ENCODE measurements at places on chromosomes 2 and 18.

DNA sequence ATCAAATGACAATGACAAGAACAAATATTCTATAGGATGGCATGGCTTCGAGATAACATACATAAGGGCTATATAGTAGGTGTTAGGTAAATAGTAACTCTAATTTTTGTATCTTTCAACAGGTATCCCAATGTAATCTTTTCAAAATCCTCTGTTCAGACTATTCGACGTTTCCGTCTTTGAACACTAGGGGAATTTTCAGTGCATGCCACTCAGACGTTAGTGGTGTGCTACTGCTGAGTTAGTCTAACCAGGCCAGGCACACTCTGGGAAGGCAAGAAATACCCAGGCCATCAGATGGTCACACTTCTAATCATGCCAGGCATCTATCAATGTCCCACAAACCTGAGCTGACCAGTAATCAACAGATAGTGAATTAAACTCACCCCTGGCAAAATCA is 14.6 kb upstream of the CREG2 start:
- H3K36me3 ChIP-seq: no peaks in the 10 kb centered on the region
- no peak overlapping the region for H3K27ac ChIP-seq
- DNase-seq: no peak
- H3K4me3 ChIP-seq: no peak overlapping the region

GRCh38 chr2:181264441-181264840 is 192.7 kb upstream of the ITGA4 start:
- no peak for DNase-seq
- no peaks in the 10 kb centered on the region for H3K4me1 ChIP-seq
- H3K4me3 ChIP-seq: no peak overlapping the region
- no peaks in the 10 kb centered on the region for H3K36me3 ChIP-seq
- H3K27me3 ChIP-seq: no peaks in the 10 kb centered on the region
- H3K27ac ChIP-seq: no peak overlapping the region

GRCh38 chr2:26245231-26245732 is 543 bp downstream of the HADHB start:
- H3K27ac ChIP-seq: peak overlapping the region; percentile 81
- H3K27me3 ChIP-seq: no peaks in the 10 kb centered on the region
- H3K4me1 ChIP-seq: peaks cover 26% of the 10 kb centered on the region
- peak overlapping the region; percentile 79 for H3K4me3 ChIP-seq

- H3K4me1 ChIP-seq: peaks cover 3% of the 10 kb centered on the region
- DNase-seq: no peak
- no peaks in the 10 kb centered on the region for H3K36me3 ChIP-seq
- H3K27ac ChIP-seq: no peak overlapping the region
- H3K4me3 ChIP-seq: no peak overlapping the region
These were observed 38.1 kb upstream of the STAT1 start for GRCh38 chr2:191051825-191052778.

DNA sequence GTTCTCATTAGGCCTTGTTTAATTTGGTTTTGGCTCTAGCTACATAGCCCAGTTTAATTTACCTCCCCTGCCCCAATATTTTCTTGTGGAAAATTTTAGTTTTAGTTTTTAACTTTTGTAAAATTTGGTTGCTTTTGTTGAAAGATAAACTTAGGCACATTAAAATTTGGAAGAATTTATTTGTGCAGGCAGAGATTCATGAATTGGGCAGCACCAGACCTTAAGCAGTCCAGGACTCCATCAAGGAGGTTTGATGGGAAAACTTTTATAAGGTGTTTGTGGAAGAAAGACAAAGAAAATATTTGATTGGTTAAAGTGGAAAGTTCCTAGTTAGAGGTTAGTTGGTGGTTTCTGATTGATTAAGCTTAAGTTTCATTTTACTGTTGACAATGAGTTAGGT is 16.4 kb upstream of the PNPT1 start:
- H3K4me3 ChIP-seq: no peak overlapping the region
- no peak for DNase-seq
- H3K36me3 ChIP-seq: no peaks in the 10 kb centered on the region
- no peaks in the 10 kb centered on the region for H3K4me1 ChIP-seq

- no peak overlapping the region for H3K27ac ChIP-seq
- no peaks in the 10 kb centered on the region for H3K27me3 ChIP-seq
- no peak for DNase-seq
- no peak overlapping the region for H3K4me3 ChIP-seq
These were observed 768.2 kb upstream of the VRK2 start for GRCh38 chr2:57278451-57278850.

- no peaks in the 10 kb centered on the region for H3K36me3 ChIP-seq
- no peaks in the 10 kb centered on the region for H3K27me3 ChIP-seq
- H3K4me1 ChIP-seq: peaks cover 33% of the 10 kb centered on the region
- peak overlapping the region; percentile 48 for H3K27ac ChIP-seq
These were observed 421 bp upstream of the VAMP5 start for GRCh38 chr2:85583667-85584353.

DNA sequence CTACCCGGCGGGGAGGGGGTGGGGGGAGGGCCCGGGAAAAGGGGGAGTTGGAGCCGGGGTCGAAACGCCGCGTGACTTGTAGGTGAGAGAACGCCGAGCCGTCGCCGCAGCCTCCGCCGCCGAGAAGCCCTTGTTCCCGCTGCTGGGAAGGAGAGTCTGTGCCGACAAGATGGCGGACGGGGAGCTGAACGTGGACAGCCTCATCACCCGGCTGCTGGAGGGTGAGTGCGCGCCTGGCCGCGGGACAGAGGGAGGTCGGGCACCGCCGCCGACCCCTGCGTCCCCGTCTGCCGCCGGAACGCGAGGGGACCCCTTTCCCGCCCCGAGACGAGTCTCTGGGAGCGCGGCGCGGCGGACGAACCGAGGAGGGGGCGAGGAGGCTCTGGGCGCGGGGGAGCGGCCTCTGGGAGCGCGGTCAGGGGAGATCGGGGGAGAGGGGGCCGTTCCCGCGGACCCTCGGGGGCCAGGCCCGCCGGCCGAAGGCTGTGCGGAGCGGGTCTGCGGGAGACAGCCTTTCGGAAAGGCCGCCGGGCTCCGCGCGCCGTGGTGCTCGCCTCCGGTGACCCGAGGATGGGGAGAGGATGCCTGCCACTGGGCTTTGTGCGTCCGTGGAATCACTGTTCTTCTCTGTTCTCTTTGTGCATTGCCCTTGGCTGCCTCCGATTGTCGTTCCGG is 463 bp downstream of the PPP1CB start:
- peaks cover 31% of the 10 kb centered on the region for H3K4me1 ChIP-seq
- H3K4me3 ChIP-seq: peak overlapping the region; percentile 90
- H3K27ac ChIP-seq: peak overlapping the region; percentile 92
- H3K27me3 ChIP-seq: no peaks in the 10 kb centered on the region

DNA sequence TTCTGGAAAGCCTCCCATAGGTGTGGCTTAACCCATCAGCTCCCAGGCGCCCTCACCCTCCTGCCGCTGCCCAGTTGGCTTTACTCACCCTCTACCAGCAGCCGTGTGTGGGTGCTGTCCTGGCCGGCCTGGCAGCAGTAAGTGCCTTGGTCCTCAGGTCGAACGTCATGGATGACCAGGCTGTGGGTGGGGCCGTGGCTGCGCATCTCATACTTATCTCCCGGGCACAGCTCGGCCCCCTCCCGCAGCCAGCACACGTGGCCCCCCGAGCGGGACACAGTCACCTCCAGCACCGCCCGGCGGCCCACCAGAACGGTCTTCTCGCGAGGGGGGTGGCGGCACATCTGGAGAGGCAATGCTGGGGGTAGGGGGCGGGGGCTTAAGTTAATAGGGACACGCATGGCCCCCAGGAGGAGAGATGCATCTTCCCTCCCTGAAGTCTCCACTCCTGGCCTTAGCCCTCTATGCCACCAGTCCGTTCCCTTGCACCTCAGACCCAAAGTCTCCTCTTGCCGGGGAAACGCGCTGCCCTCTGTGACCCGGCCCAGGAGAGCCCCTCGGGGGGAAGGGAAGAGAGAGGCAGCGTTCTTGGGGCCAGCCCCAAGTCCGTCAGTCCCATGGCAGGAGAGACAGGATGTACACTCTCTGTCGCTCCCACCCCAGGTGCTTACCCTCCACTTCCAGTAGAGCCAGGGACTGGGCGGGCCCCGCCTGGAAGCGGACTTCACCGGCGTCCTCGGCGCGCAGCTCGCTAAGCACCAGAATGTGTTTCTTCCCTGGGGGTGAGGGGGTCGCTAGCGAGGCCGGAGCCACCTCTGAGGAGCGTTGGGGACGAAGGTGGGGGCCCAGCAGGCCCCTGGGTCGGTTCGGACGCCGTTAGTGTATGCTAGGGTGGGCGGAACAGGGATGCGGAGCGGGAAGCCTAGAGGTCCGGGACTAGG is 7.9 kb downstream of the TMEM198 start:
- no peaks in the 10 kb centered on the region for H3K27me3 ChIP-seq
- H3K4me1 ChIP-seq: peaks cover 3% of the 10 kb centered on the region
- H3K27ac ChIP-seq: no peak overlapping the region
- no peak for DNase-seq

DNA sequence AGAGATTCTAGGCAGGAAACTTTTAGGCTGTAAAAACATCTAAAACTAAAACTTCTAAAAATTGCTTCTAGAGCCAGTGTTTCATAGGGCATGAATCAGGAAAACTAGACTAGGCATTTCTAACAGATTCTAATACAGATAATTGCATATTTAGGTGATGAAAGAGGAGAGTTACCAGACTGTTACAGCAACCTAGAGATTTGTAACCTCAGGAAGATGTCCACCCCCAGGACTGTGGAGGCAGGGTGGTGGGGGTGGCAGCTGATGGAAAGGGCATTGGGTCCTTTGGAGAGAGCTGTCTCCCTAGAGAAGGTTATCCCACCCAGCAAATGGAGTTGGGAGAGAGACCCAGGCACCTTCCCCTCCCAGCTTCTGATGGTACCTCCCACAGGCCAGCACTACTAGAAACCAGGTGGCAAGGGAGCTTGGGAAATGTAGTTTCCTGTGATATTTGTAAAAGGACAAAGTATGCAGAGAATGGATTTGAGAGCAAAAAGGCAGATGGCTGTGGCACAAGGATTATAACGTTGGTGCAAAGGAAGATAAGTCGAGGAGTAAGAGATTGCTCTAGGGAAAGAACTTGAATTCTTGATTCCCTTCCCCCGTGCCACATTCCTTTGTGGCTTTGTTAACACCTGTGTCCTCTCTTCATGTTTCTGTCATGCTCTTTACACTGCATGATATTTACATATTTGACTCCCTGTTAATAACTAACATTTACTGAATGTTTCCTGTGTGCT is 75.6 kb upstream of the MGAT5 start:
- H3K4me3 ChIP-seq: no peak overlapping the region
- DNase-seq: no peak
- no peaks in the 10 kb centered on the region for H3K4me1 ChIP-seq
- H3K27ac ChIP-seq: no peak overlapping the region

DNA sequence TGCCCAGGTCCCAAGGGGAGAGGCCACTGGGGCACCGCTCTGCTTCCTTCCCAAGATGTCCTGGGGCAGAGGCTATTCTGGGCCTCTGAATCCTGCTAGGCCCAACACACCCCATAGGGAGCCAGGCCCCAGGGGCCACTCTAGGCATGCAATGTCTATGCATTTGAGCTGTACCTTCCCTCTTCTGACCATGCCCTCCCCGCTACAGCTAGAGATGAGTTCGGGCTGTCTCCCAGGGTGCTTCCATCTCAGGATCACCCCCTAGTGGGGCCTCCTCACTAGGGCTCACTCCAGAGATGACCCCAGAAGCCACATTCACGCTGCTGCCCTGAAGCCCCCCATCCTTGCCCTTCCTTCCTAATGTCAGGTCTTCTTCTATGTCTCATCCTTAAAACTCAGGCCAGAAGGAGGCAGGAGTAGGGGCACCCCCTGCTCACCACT is 54.4 kb downstream of the TNS1 start:
- H3K27ac ChIP-seq: no peak overlapping the region
- H3K4me3 ChIP-seq: no peak overlapping the region
- DNase-seq: no peak
- peaks cover 8% of the 10 kb centered on the region for H3K27me3 ChIP-seq
- no peaks in the 10 kb centered on the region for H3K4me1 ChIP-seq

GRCh38 chr2:223930103-223930976 is 14.8 kb downstream of the WDFY1 start:
- H3K4me3 ChIP-seq: no peak overlapping the region
- H3K27me3 ChIP-seq: no peaks in the 10 kb centered on the region
- H3K4me1 ChIP-seq: peaks cover 3% of the 10 kb centered on the region
- no peaks in the 10 kb centered on the region for H3K36me3 ChIP-seq
- no peak for DNase-seq
- H3K27ac ChIP-seq: no peak overlapping the region

DNA sequence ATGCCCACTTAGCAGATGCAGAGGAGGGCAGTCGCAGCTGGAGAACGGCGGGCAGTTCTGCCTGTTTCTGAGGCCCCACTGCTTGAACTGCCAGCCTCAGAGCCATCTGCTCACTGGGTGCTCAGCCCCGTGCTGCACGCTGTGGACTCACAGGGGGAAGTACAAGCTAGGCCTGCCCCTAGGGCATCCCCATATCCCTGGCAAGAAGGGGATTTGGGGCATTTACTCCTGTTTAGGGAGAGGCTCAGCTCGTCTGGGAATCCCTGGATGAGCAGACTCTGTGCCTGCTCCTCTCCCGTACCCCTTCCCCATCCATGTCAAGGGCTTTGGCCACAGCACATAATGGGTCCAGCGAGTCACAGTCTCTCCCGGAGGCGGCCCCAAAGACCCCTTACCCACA is 169.8 kb upstream of the PKDCC start:
- no peak overlapping the region for H3K27ac ChIP-seq
- no peaks in the 10 kb centered on the region for H3K36me3 ChIP-seq
- H3K27me3 ChIP-seq: no peaks in the 10 kb centered on the region

DNA sequence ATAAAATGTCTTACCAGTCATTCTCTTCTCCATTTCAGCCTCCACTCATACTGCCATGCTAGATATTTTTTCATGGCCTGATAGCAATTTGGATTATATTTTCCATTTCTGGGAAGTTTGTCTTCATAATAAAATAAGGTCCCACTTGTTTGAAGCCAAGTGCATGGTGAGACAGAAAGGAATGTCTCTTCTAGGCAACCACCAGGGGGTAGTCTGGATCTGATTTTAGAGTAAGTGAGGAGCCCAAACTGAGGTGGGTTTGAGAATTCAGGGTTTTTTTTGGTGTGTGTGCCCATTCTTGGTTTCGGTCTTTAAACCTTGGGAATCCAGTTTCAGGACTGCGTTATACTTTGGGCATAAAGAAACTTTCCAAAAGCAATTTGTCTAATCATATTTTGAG is 315.5 kb downstream of the RPRM start:
- no peaks in the 10 kb centered on the region for H3K36me3 ChIP-seq
- peak; percentile 15 for DNase-seq
- H3K27ac ChIP-seq: no peak overlapping the region
- no peak overlapping the region for H3K4me3 ChIP-seq

DNA sequence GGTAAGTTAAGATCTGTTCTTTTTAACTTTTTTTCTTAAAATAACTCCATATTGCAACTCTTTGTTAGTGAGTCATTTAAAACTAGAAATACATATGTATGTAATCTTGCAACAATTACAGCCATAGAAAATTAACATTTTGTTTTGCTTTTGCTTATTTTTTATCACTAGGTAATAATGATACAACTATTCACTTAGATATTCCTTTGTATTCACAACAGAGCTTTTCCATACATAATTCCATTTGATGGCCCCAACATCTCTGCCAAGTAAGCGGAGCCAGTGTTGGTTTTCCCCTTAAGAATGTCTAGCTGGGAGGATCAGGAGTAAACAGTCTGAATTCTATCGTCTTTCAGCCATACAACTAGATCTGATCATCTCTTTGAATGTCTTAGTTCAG is 16.1 kb downstream of the SPP2 start:
- H3K4me1 ChIP-seq: no peaks in the 10 kb centered on the region
- no peaks in the 10 kb centered on the region for H3K36me3 ChIP-seq
- H3K4me3 ChIP-seq: no peak overlapping the region
- H3K27me3 ChIP-seq: no peaks in the 10 kb centered on the region

- no peaks in the 10 kb centered on the region for H3K27me3 ChIP-seq
- H3K36me3 ChIP-seq: no peaks in the 10 kb centered on the region
- no peak for DNase-seq
- no peak overlapping the region for H3K27ac ChIP-seq
- H3K4me3 ChIP-seq: no peak overlapping the region
These were observed 242.9 kb downstream of the ARL6IP6 start for GRCh38 chr2:152961351-152961750.
